Hematopoietic multipotent progenitor cell (in vitro differentiated cells): ENCODE measurements at places on chromosomes 5 and 9.
A peak's percentile ranks its signal among the peaks of the same experiment; 100 is the strongest.

DNA sequence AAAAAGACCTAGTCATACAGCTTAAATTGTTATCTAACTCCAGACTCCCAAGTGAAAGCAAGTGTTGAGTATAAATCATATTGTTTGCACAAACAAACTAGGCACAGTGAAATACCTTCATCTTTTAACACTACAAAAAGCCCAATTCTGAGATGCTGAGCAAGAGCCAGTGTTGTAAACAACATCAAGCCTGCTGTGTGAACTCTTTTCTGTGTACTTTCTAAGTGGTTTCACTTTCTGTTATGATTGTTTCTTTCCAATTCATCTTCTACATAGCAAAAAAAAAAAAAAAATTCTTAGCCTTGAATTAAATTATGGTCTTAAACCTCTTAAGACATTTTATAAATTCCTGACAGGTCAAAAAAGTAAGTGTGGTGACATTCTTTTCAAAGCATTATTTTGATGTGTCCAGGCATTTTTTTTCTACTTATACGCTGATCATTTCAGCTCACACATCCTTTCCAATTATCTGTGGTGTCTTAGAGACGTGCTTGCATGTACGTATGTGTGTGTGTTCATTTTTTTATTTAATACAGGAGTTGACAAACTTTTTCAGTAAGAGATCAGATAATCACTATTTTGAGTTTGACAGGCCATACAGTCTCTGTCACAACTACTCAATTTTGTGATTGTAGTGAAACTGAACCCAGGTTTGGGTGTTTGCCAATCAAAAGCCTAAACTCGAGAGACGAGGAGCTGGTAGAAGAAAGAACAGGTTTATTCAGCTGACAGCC lies 556.1 kb downstream of the CDH9 start:
- no peak for DNase-seq

DNA sequence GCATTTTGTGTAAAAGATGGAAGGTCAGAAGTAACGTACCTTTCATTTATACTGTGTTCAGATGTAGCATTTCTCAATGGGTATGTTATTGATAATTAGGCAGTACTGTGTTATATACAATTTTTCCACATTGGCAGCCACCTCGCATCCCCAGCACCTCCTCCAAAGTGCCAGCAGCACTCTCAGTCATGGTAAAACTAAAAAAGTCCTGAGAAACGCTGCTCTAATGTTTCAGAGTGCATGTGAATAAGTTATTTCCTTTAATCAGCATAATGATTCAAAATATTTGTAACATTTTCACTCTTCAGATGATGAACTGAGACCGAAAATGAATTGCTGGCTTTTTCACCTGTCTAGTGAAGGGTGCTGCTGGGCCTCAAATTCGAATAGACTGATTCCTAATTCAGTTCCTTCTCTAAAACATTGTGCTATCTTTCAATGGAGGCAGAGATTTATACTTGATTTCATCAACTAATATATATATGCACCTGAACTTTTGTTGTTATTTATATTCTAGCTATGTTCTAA lies 79.9 kb upstream of the ANKRD55 start:
- no peak for DNase-seq

DNA sequence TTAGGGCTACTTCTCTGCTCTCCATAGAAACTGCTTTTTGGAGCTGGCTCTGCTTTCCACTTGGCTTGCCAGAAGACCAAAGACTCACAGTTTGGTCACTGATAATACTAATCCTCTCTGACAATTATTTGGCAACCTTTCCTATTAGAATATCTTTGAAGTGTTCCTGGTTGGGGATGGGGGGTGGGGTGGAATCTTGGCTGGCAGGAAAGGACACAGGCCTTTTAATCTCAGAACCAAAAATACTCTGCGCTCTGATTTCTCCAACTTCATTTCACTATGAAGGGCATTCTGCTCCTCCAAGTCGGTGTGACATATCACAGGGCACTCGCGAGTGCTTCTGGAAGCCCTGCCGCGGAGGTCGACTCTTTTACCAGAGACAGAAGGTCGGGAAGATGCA lies 1329.0 kb upstream of the WWC1 start:
- no peak for DNase-seq

DNA sequence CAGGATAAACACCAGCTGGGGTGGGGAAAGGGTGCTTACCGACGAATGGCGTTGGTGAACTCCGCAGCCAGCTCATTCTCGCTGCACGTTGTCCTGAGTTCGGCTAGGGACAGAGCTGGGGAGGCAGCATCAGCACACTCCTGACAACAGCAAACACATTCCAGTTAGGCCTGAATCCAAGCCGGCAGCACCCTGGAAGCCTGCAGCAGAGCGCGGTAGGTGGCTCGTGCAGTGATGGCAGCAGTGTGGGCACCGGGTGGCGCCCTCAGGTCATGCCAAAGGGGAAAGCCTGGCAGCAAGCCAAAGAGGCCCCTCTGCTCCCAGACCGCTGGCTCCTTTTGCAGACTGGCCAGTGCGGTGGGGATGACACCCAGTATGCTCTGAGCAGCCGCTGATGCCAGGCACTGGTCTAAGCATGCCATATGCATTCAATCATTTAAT lies 66.9 kb downstream of the DCP2 start:
- DNase-seq, result no peak

DNA sequence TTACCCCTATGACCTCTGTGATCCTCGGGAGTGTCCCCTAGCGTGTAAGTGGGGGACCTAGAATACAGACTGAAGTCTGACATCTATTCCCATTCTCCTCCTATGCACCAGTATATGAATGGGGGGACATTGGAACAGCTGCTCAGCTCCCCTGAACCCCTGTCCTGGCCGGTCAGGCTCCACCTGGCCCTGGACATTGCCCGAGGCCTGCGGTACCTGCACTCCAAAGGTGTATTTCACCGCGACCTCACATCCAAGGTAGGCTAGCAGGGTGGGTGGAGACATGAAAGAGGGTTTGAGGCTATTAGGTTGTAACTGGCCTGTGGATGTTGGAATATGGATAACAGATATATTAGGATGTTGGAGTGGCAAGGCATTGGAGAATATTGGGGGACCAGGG lies 1.7 kb downstream of the TESK1 start:
- DNase-seq, result no peak

- no peak for DNase-seq
Observed at GRCh38 chr5:127429928-127430327, 87.5 kb upstream of the PRRC1 start.

DNA sequence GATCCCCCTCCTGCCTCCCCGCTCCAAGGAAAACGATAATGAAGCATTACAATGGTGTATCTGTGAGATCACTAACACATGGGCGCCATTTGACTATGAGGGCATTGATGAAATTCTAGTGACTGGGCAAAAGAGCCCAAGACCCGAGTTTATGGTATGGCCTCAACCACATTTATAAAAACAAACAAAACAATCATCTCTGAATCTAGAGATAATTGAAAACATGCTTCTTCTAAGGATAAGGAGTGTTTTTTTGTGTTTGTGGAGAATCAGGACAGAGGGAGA lies 100.9 kb upstream of the SEMA6A start:
- DNase-seq, result no peak

DNA sequence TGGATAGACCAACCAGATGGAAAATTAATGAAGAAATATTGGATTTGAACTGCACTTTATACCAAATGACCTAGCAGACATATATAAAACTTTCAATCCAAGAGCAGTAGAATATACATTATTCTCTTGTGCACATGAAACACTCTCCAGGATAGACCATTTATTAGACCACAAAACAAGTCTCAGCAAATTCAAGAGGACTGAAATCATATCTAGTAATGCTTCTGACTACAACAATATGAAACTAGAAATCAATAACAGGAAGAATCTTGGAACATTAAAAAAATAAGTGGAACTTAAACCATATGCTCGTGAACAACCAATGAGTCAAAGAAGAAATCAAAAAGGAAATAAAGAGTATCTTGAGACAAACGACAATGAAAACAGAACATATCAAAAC lies 150.0 kb upstream of the CD180 start:
- DNase-seq, result no peak

DNA sequence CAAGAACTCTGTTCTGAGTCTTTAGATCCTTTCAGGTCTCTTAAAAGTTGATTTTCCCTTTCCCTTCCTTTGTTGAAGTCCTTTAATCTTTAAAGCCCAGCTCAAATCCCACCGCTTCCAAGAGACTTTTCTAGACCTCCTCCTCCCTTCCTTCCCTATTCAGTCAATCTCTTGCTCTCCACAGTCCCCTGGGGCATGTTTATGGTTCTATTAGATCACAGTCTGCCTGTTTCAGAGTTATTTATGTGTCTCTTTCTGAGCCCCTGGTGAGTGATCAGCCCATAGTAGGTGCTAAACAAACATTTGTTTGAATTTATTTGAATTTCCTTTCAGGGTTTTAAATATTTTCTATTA lies 7.2 kb upstream of the ARSI start:
- no peak for DNase-seq

GRCh38 chr5:33649549-33650482 lies 209.1 kb downstream of the TARS1 start:
- no peak for DNase-seq

DNA sequence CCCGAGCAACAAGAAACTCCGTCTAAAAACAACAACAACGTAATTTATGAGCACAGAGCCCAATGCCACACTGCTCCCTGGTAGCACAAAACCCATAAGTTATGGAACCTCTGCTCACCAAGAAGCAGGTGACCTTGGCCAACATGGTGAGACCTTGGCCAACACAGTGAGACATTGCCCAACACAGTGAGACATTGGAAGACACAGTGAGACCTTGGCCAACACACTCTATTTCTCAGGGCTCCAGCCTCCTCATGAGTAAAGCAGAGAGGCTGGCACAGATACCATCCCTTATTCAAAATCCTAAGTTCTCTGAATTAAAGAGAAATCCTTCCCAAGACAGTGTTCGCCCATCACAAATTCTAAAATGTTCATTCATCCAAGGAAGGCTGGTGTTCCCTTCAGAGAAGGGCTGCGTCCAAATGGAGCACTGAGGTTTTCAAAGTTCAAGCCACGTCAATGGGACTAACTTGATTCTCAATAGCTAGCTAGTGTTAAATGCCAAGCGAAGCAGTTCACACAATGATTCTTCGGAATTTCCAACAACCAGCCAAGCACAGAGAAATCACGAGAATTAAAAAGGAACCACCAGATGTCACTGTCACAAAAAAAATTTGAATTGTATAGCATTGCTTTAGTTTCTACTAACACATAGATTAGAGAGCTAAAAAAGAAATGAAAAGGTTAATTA lies 29.5 kb downstream of the TTC39B start:
- DNase-seq, result peak; percentile 69

DNA sequence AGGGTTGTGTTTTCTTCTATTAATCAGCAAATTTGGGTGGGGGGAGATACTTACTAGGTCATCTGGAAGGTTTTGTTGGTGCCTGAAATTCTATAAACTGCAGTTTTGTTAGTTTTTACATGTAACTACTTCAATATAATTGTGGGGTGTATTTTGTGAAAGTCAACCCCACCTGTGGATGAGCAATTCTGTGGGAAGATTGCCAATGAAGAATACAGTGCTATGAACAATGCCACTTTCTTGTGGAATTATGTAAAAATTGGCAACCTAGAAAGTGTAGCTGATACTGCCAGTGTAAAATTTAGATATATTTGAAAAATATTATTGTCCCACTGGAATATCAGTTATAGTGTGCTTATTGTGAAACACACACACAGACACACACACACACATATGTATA lies 80.7 kb downstream of the VCAN start:
- DNase-seq, result no peak

DNA sequence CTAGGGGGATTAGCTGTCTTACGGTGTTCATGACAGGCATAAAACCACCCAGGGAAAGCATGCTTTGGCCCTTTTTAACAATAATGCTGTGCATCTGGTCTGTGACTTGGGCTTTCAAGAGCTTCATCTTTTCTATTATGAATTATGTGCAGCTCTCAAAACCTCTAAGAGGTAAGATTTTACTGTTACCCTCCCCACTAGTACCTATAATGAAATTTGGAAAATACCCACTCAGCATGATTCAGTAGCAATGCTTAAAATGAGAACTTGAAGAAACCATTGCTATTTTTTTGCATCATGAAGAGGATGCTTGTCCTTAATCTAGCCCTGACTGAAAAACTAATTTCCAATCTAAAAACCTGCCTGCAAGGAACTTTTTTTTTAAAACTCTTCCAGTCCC lies 5.8 kb upstream of the LHFPL2 start:
- no peak for DNase-seq

GRCh38 chr5:167754501-167755021 lies 536.9 kb upstream of the WWC1 start:
- DNase-seq, result no peak

GRCh38 chr9:68705531-68706362 lies 707 bp downstream of the PIP5K1B start:
- no peak for DNase-seq

GRCh38 chr5:78659714-78660113 lies 11.1 kb upstream of the LHFPL2 start:
- DNase-seq, result no peak

DNA sequence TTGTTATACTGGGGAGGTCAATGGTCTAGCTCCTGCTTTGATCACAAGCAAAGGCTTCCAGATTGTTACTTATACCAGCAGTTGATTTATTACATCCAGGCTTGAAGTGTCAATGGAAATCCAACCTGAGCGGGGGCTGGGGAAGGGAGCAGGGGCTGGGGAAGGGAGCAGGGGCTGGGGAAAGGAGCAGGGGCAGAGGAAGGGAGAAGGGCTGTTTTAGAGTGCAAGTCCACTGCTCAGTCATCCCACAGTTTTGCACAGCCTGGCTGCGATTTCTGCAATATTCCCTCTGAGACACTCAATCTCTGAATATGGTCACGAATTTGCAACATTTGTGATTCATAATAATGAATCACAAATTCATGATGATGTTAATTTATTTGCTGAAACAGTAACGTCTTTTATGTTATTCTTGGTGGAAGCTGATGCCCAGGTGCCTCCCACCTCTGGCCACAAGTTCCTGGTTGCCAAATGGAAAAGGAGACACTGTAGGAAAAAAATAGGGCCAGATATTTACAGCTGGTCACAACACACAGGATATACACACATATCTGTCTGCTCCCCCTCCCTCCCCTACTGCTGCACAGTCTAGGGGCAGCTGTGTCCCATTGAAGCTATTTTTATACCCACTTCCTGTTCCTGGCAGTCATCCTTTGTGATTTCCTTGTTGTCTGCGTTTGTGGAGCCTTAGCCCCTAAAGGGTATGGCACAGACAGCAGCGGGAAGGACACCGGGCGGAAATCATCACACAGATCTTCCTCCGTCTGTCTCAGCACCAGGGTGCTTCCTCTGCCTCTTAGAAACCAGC lies 325.1 kb downstream of the GADD45G start:
- peak; percentile 18 for DNase-seq

- no peak for DNase-seq
Observed at GRCh38 chr9:126456441-126457174, 130.0 kb downstream of the MVB12B start.

- DNase-seq, result no peak
Observed at GRCh38 chr5:41629897-41630296, 119.5 kb upstream of the PLCXD3 start.
